ENCODE measurements at places on chromosomes 6 and 20.

- DNase-seq, result no peak
These were observed 44.2 kb upstream of the TBX18 start for GRCh38 chr6:84808491-84809061.

DNA sequence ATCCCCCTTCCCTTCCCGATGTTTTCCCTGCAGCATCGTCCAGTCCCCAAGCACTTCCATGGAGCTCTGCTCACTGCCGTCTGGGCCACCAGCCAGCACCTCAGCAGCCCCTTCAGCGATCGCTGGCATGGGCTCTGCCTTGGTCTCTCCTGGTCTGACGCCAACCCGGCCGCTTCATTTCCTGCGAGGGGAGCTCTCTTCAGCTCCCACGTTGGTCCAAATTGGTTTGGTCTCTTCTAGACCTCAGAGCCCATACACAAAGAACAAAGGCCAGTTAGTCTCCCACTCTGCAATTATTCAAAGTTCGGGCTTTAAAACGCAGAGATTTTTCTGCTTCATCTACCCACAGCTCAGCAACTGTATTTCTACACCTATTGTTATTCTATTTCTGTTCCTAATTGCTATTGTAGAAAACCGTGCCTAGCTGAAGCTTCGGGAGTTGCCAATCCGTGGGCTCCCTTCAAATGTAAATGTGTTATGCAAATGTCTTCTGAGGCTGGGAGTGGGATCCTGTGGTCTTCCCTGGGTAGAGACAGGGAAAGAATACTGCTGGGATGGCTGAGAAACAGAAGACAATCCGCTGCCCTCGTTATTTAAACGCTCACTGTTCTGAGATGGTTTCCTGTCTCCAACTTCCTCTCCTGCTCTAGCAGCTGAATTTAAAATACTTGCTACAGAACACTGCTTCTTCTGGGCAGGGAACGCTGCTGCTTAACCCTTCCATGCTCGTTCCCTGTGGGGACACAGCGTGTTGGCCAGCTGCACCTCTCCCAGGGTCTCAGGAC is 154.2 kb upstream of the QKI start:
- DNase-seq, result peak; percentile 95

GRCh38 chr20:62087227-62087626 is 21.5 kb upstream of the TAF4 start:
- DNase-seq, result no peak

DNA sequence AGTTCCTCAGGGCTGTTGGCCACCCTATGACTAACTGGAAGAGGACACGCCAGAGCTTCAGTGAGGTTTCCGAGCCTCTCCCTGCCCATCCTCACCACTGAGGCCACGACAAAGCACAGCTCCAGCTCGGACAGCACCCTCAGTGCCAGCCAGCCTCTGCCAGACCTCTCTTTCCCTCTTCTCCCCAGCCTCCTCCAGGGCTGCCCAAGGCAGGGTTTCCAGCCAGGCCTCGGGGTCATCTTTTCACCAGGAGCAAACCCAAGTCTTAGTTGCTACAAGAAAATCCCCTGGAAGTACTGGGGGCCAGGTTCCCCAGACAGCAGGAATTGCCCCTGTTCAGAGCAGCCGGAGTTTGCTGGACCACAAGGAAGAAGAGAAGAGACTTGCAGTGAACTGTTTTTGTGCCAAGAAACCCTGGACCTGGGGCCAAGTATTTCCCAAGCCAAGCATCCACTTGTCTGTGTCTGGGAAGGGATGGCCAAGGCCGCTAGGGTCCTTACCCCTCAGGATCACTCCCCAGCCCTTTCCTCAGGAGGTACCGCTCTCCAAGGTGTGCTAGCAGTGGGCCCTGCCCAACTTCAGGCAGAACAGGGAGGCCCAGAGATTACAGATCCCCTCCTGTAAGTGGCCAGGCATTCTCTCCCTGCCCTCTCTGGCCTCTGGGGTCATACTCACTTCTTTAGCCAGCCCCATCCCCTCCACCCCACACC is 41.6 kb downstream of the PLAGL2 start:
- DNase-seq, result no peak

All from NCI-H1092 (cell line).